ENCODE measurements at places on chromosomes 1 and 21. TPM values are rescaled to one million over a fixed set of nuclear protein-coding genes. Genes with fewer than 3 reads are reported as not detected.

The CYP4A11 gene
- not detected for total RNA-seq

The SLAMF9 gene
- not detected for total RNA-seq

The IVL gene
- 0.24 TPM for total RNA-seq

The CCDC30 gene
- 10.2 TPM for total RNA-seq

The SPRR2A gene
- not detected for total RNA-seq

The RUNX3 gene
- 13.1 TPM for total RNA-seq

The MCM3AP gene
- 96.2 TPM for total RNA-seq

The CENPL gene
- 6.9 TPM for total RNA-seq

GRCh38 chr1:220421508-220421907 lies 106.4 kb upstream of the MARK1 start:
- DNase-seq = no peak
- no peaks in the 10 kb centered on the region for H3K27me3 ChIP-seq
- H3K4me3 ChIP-seq = no peak overlapping the region
- H3K27ac ChIP-seq = no peak overlapping the region
- no peaks in the 10 kb centered on the region for H3K36me3 ChIP-seq

DNA sequence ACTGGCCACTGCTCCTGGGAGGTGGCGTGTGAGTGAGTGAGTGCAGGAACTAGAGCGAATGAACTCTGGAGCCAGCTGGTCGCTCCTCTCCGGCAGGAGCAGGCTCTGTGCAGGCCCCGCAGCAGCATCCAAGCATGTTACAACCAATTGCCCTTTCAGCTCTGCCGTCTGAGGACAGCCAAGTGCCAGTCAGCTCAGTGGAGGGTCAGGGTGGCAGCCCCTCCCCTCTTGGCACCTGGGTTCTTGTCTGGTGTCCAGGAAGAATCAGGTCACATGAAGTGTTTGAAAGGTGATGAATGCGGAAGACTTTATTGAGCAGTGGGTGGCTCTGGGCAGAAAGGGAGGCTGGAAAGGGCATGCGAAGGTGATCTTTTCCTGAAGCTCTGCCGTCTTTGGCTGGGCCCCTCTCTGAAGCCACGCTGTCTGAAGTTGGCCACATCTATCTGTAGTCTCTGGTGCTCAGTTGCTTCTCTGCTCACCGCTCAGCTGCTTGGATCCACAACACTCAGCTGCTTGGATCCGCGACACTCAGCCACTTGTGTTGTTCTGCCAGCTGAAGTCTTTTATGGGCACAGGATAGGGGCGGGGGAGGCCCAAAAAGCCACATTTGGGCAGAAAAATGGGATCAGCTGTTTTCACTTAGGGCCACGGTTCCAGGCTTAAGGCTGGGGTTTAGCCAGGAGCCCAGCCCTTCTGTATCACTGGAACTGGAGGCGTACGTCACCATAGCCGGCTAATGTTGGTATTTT lies 139.8 kb downstream of the ADSS2 start:
- no peak for DNase-seq
- H3K27ac ChIP-seq = no peak overlapping the region
- no peak overlapping the region for H3K4me3 ChIP-seq

GRCh38 chr1:155070158-155070621 lies 6.7 kb downstream of the EFNA4 start:
- no peaks in the 10 kb centered on the region for H3K27me3 ChIP-seq
- peak overlapping the region; percentile 55 for H3K4me3 ChIP-seq
- DNase-seq = no peak
- H3K27ac ChIP-seq = no peak overlapping the region

DNA sequence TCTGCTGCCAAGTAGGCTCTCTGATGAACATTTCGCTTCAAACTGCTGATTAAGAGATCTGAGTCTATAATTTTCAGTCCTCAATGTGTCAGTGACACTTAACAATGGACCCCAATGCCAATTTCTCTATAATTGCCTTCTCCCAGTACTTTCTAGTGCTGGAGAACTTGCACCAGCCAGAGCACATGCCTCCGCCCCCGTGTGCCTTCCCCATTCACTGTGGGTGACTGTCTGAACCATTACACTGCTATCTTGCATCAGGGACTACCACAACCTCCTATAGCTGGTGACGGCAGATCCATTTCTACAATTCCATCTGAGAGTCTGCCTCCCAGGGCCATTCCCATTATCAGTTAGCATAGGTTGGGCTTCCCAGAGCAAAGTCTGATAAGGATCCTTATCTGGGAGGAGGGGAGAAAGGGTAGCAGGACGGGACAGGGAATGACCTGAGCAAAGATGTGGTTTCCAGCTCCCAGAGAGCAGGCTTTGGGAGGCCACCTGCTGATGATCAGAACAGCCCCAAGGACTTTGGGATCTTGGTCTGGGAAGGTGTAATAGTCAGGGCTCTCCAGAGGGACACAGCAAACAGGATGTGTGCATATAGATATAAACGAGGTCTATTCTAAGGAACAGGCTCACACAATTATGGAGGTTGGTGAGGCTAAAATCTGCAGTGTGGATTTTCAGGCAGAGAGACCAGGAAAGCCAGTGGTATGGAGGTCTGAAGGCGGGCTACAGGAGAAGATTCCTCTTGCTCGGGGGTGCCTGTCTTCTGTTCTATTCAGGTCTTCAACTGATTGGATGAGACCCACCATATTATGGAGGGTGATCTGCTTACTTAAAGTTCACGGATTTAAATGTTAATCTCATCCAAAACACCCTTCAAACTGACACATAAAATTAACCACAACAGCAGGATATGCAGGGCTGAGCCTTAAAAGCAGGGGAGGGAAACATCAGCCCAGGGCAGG lies 238.2 kb downstream of the PTPRU start:
- no peaks in the 10 kb centered on the region for H3K4me1 ChIP-seq
- DNase-seq = no peak
- no peak overlapping the region for H3K4me3 ChIP-seq
- H3K27ac ChIP-seq = no peak overlapping the region

GRCh38 chr21:32994305-32994704 lies 31.4 kb upstream of the OLIG2 start:
- peaks cover 4% of the 10 kb centered on the region for H3K27me3 ChIP-seq
- no peaks in the 10 kb centered on the region for H3K4me1 ChIP-seq
- no peak overlapping the region for H3K27ac ChIP-seq
- DNase-seq = no peak

GRCh38 chr1:7915826-7916500 lies 24.7 kb downstream of the TNFRSF9 start:
- no peak for DNase-seq
- H3K4me3 ChIP-seq = no peak overlapping the region
- H3K36me3 ChIP-seq = no peaks in the 10 kb centered on the region
- no peaks in the 10 kb centered on the region for H3K4me1 ChIP-seq
- peaks cover 4% of the 10 kb centered on the region for H3K27me3 ChIP-seq
- H3K27ac ChIP-seq = no peak overlapping the region

- H3K4me1 ChIP-seq = no peaks in the 10 kb centered on the region
- DNase-seq = no peak
- H3K4me3 ChIP-seq = no peak overlapping the region
These were observed 94.2 kb downstream of the DISC1 start for GRCh38 chr1:231720652-231721325.

DNA sequence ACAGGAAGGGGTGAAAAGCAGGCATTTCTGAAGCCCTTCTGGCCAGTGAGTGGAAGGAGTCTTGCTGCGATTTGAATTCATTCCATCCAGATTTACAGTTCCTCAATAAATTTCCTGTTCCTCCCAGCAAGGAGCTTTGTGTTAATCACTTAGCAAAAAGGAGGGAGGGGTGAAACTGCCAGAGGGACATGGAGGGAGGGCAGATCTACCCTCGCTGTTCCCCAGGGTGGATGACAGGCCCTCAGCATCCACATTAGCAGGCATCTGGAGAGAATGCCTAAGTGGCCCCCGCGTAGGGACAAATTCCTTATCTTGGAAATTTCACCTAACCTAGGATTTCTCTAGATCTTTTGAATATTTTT lies 1.2 kb downstream of the ETV3 start:
- peaks cover 42% of the 10 kb centered on the region for H3K36me3 ChIP-seq
- peaks cover 52% of the 10 kb centered on the region for H3K4me1 ChIP-seq
- DNase-seq = no peak
- peak overlapping the region; percentile 58 for H3K27ac ChIP-seq

- H3K4me1 ChIP-seq = peaks cover 5% of the 10 kb centered on the region
- no peak for DNase-seq
- no peak overlapping the region for H3K27ac ChIP-seq
- H3K36me3 ChIP-seq = no peaks in the 10 kb centered on the region
These were observed 317 bp downstream of the SPAG17 start for GRCh38 chr1:118184739-118185083.

DNA sequence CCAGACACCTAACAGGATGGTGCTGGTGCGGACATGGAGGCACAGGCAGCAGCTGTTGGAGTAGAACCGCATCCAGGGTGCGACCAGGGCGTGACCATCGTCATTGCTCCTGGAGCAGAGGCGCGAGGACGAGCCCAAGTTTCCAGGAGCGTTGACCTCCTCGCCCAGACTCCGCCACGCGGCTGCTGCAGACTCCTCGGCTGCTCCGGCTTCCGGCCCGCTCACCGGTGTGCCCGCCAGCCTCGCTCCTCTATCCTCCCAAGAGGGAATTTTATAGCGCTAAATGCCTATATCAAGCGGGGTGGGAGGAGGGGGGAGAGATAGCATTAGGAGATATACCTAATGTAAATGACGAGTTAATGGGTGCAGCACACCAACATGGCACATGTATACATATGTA lies 5.3 kb upstream of the S100A12 start:
- no peak overlapping the region for H3K4me3 ChIP-seq
- no peaks in the 10 kb centered on the region for H3K36me3 ChIP-seq
- H3K27me3 ChIP-seq = no peaks in the 10 kb centered on the region
- peaks cover 9% of the 10 kb centered on the region for H3K4me1 ChIP-seq
- no peak for DNase-seq
- H3K27ac ChIP-seq = no peak overlapping the region

DNA sequence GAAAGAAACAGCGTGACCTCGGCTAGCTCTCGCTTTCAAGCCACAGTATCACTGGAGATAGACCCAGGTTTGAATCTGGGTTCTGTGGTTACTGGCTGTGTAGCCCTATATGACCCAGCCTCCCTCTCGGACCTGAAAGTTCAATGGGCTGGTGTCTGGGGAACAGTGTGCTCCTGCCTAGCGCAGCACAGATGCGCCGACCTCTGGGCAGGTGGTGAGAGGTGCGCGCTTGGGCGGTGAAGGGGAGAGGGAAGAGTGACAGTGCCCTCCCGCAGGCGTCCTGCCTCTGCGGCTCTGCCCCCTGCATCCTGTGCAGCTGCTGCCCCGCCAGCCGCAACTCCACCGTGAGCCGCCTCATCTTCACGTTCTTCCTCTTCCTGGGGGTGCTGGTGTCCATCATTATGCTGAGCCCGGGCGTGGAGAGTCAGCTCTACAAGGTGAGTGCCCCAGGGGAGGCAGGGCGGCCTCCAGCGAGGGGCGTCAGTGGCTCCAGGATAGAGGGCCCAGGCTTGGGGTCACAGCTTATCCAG lies 10.5 kb downstream of the SERINC2 start:
- no peaks in the 10 kb centered on the region for H3K36me3 ChIP-seq

DNA sequence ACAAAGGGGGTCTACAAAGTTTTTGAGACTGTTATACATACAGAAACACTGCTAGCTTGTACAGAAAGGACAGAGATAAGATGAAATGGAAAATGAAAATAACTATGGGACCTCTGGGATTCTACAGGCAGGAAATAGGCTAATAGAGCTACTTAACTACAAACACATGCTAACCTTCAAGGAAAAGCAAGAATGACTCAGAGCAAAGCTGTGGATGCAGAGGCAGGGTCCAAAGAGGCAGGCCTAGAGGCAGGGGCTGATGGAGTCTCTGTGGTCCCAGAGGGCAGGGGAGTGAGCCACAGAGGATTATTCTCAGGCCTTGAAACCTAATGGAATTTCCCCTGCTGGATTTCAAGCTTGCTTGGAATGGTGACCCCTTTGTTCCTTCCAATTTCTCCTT lies 18.7 kb upstream of the GOLT1A start:
- no peaks in the 10 kb centered on the region for H3K4me1 ChIP-seq
- peaks cover 12% of the 10 kb centered on the region for H3K36me3 ChIP-seq
- H3K27me3 ChIP-seq = no peaks in the 10 kb centered on the region
- no peak overlapping the region for H3K27ac ChIP-seq
- no peak overlapping the region for H3K4me3 ChIP-seq

DNA sequence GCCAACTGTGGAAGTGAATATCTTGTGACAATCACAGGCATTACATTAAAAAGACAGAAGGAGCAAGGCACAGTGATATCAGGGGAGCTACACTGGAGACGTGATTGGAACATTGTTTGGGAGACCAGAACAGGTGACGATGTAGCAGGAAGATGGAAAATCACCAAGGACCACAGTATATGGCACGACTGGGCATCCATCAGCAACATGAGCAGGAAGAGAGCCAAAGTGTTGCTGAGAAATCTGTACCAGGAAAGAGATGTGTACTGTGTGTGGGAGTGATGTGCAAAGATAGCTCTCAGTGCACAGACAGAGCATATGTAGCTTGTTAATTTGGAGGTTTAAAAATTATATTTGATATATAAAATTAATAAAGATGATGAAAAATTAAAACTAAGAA lies 790.6 kb upstream of the ADGRL2 start:
- H3K36me3 ChIP-seq = no peaks in the 10 kb centered on the region
- DNase-seq = no peak
- no peak overlapping the region for H3K27ac ChIP-seq
- H3K27me3 ChIP-seq = no peaks in the 10 kb centered on the region

DNA sequence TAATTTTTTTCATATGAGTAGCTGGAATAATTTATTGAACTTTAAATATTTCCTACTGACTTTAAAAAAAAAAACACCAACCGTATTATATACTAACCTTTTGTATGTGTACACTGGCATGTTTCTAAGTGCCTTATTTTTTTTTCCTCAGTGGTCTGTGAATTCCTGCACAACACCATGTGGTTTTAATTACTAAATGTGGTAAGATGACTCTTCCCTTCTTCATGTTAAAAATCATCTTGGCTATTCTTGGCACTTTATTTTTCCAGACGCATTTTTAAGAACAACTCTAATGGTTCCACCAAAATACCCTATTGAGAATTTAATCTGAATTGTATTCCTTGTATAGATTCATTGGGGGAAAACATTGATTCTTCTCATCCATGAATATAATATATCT lies 28.4 kb downstream of the PPP2R5A start:
- peaks cover 42% of the 10 kb centered on the region for H3K4me1 ChIP-seq
- H3K27me3 ChIP-seq = no peaks in the 10 kb centered on the region
- H3K36me3 ChIP-seq = peaks cover 13% of the 10 kb centered on the region

DNA sequence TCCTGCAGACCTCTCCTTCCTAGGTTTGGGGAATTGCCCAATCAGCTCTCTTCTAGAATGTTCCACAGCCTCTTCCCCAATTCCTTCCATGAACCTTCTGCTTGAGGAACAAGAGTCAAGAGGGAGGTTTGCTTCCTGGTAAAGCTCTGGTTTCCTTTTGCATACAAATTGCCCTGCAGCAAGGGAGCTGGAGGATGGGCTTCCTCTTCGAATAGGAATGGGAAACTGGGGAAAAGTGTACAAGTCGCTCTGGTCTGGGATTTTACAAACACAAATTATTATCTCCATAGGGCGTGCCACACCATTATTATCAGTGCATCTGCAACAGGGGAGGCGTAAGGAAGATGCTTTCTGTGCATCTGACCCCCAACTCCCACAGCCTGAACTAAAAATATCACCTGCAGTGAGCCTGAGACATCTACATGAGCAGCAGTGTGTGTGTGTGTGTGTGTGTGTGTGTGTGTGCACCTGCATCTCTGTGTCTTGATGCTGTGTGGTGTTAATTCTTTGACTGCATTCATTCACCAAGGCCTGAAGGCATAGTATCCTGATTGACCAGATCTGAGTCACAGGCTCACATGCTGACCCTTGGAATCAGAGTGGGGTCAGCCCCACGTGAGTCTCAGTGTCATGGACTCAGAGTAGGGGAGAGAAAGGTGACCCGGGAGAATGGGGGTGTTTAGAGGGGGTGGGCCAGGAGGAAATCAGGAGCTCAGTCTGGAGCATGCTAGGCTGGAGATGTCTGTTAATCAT lies 272.9 kb downstream of the KAZN start:
- H3K4me3 ChIP-seq = no peak overlapping the region
- H3K27ac ChIP-seq = no peak overlapping the region
- no peak for DNase-seq
- no peaks in the 10 kb centered on the region for H3K36me3 ChIP-seq
- H3K4me1 ChIP-seq = no peaks in the 10 kb centered on the region

All from lower lobe of right lung (tissue), 2 donors.